ENCODE measurements at places on chromosomes 1 and 21.

DNA sequence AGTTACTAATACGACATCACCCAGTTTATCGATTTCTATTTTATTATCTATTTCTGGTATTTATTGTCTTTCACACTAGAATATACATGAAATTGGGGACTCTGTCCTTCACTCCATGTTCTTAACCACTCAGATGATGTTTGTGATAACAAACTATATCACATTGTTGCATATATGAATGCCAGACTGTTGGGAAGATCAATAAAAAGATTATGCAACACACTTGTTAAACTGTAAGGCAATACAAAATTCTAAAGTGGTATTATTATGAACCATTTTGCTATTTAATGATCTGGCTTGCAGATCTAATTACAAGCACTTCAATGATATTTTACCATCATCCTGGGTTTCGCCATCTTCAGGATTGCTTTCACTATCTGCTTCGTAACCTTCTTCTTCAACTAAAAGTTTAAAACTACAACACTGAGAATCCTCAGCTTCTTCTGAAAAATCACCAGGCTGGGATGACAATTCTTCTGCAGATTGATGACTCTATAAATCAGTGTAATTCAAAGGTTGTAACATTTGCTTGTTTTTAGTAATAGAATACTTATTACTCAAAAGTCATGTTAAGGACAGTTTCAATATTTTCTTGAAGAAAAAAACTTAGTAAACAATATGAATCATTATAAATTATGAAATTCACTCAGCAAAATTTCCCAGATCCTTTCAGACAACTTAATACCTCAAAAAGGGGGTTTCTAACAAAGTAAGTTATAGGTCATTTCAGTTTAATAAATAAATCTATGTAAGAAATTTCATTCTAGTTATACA is 63.9 kb downstream of the LYST start:
- DNase-seq = no peak

DNA sequence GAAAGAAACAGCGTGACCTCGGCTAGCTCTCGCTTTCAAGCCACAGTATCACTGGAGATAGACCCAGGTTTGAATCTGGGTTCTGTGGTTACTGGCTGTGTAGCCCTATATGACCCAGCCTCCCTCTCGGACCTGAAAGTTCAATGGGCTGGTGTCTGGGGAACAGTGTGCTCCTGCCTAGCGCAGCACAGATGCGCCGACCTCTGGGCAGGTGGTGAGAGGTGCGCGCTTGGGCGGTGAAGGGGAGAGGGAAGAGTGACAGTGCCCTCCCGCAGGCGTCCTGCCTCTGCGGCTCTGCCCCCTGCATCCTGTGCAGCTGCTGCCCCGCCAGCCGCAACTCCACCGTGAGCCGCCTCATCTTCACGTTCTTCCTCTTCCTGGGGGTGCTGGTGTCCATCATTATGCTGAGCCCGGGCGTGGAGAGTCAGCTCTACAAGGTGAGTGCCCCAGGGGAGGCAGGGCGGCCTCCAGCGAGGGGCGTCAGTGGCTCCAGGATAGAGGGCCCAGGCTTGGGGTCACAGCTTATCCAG is 10.5 kb downstream of the SERINC2 start:
- no peak for DNase-seq

DNA sequence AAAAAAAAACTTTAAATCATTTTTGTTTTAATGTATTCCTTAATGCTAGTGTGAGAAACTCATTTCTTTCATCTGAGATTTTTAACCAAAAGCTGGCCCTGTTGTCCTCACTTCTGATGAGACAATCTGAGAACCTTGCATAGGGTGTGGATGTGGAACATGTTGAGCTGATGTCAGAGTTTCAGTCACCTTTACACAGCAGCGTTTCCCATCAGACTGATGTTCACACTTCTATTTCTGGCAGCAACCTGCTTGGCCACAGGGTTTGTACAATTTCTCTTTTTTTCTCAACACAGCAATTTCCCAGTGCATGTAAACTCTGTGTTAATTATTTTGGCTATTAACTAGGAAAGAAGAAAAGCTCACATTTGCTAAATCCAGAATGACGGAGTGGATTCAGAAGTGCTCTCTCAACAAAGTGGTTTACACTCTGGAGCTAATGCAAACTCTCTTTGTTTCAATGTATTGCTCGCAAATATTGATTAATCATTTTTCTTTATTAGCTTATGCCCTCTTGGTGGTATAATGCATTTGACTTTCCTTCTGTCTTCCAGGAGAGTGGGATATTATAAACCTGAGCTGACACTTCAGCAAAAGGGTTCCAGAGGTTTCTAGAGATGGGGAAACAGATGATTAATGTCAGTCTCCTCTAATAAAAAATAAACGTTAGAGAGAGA is 70.5 kb upstream of the HSPA13 start:
- DNase-seq = no peak

DNA sequence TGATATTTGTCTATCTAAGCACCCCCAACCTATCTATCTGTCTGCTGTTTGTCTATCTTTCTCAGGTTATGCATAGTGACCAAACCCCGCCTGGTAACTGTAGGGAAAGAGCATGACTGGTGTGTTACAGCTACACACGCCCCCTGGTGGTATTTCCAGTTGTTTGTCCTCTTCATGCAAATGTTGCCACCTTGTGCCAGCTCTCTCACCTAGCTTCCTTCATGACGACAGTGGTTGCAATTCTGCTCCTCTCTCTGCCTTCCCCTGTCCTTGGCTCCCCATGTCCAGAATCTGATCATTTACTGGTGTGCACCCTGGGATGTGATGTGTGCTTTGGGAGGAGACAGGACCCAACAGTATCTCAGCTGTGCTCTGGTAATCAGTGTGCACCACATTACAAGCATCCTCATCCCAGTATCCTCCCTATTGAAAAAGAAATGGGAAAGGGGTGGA is 8.1 kb upstream of the INKA2 start:
- no peak for DNase-seq

DNA sequence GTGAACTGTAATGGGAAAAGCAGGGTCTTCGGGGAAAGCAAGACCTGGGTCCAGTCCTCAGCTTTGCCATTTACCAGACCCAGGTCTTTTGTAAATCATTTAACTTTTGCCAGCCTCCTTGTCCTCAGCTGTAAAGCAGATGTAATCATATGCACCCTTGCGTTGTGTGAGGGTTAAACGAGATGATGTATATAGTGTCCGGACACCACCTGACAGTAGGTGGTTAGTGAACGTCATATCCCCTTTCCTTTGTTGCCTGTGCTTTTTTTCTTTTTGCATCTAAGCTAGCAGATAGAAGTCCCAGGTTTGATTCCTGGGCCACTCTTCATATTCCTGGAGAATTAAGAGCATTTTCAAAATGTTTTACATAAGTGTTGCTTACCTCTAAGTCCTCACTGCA is 28.5 kb downstream of the IL12RB2 start:
- DNase-seq = no peak

- no peak for DNase-seq
Observed at GRCh38 chr21:37496972-37497371, 130.4 kb downstream of the DYRK1A start.

DNA sequence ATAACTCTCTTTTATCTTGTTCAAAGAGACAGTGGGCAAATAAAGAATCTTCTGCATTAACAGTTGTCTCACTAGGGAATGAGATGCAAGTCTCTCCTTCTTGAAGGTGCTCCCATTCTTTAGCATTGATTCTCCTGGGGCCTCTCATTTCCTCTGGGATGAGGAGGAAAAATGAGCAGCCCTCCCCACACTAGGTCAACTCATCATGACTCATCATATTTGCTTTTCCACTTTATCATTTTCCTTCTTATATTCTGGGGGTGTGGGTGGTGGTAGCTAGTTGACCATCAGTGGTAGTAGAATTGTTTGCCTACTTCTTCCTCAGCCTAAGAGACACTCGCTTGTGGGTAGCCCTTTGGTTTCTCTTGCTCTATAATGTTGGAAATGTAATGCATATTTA is 182.0 kb upstream of the C1orf87 start:
- no peak for DNase-seq

DNA sequence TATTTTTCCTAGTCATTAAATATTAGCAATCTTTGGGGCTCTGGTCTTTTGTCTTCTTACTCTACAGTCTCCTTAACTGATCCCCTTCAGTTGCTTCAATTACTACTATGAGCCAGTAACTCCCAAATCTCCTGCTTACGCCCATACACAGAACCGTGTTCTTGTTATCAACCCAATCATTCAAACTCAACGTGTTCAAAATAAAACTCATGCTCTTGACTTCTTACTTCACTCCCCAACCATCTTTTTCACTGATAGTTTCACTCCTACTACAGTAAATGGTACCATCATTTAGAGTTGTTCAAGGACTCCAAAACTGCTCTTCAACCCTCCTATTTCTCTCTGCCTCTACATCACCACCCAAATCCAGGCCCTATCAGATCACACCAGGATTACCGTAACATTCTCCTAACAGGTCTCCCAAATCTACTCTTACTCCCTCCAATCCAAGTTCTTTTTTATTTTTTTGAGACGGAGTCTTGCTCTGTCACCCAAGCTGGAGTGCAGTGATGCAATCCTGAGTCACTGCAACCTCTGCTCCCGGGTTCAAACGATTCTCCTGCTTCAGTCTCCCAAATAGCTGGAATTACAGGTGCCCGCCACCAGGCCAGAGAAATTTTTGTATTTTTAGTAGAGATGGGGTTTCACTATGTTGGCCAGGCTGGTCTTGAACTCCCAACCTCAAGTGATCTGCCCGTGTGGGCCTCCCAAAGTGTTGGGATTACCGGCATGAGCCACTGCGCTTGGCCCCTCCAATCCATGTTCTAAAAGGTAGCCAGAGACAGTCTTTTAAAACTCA is 3.0 kb downstream of the YARS1 start:
- no peak for DNase-seq

DNA sequence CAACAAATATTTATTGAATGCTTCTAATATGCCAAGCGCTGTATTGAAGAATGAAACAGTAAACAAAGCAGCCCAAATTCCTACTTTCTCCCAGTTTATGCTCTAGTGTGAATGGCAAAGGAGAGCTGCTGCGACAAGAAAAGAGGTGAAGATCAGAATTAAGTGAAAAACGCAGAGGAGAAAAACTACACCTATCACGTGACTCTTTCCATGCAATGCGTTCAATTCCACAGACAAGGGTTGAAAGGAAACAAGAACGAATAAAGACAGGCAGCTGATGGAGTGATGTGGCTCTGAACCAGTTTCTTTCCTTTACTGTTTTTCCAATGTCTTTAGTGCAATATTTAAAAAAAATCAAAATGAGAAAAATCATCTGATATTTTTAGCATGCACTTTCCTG is 23.6 kb downstream of the MT1HL1 start:
- no peak for DNase-seq

DNA sequence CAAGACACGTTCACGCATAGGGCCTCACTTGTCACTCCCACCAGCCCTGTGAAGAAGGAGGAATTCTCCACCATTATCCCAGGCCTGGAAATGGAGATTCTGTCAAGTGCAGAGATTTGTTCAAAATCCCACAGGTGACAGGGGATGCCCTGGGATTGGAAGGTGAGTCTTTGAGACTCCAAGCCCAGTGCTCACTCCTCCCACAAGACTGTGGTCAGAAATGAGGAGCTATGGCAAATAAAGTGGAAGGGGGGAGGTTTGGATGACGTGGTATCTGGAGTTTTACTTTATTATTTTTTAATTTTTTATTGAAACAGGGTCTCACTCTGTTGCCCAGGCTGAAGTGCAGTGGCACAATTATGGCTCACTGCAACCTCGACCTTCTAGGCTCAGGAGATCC is 12.8 kb upstream of the FOXO6 start:
- DNase-seq = peak; percentile 6

GRCh38 chr21:39799178-39799577 is 54.2 kb downstream of the IGSF5 start:
- no peak for DNase-seq

GRCh38 chr1:26942656-26943055 is 17.6 kb downstream of the KDF1 start:
- DNase-seq = no peak

- DNase-seq = no peak
Observed at GRCh38 chr1:33966346-33967141, 102.7 kb downstream of the HMGB4 start.

GRCh38 chr1:239058190-239058589 is 328.2 kb upstream of the CHRM3 start:
- DNase-seq = no peak

GRCh38 chr1:218347723-218348627 is 2.8 kb downstream of the TGFB2 start:
- DNase-seq = no peak

DNA sequence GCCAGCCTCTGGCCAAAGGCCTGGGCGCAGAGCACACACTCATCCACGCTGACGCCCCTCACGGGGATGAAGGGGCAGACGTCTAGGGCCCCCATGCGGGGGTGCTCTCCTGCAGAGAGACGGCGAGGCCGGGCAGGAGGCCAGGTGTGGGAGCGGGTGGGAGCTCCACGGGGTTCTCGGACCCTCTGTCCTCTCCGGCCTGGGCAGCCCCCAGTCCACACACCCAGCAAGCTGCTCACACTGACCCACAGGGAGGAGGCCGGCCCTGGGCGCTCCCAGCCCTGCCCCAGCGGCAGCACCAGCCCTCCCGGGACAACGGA is 2.5 kb downstream of the FTCD start:
- DNase-seq = no peak

DNA sequence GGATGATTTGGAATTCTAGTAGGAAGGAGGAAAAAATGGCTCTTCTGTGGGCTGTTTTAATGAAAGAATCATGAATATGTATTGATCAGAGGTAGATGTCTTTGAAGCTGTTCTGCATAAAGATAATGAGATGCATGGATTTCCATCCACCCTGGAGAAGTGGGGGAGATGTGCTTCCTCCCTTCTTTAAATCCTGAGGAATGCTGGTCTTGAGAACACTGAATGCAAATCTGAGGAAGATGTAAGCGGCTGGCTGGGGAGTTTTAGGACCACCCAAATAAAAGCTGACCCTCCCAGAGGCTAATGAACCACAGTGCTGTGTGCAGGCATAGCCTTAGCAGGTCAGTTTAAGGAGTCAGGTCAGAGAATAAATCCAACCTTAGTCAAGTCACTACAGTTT is 37.3 kb downstream of the ZMYND12 start:
- no peak for DNase-seq

- no peak for DNase-seq
Observed at GRCh38 chr1:206797534-206798383, 25.5 kb upstream of the IL10 start.

DNA sequence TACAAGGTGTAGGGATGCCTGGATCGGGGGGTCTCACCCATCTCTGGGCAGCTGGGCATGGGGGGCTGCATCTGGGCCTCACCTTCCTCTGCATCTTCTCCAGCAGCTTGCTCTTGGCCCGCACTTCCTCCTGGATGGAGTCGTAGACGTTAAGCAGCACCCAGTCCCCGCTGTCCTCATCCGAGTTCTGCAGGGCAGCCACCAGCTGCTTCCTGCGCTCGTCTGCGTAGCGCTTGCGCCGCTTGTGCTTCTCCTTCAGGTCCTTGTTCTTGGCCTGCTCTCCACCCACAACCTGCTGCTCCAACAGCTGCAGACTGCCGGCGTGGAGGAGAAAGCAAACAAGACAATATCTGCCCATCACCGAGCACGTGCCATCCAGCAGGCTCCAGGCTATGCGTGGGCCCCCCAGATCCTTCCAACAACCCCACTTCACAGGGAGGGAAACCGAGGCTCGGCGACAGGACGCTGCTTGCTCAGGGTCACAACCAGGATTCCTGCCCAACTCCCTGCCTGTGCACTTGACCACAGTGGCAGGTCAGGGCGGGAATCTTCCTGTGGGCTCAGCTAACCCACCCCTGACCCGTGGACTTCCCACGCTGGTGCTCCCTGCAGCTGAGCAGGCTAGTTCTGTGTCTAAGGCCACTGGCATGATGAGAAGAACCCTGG is 21.5 kb upstream of the DDOST start:
- no peak for DNase-seq
